ENCODE measurements at places on chromosomes 1 and 21.

GRCh38 chr1:1318131-1318652 is 6.3 kb downstream of the INTS11 start:
- DNase-seq: peak; percentile 80

DNA sequence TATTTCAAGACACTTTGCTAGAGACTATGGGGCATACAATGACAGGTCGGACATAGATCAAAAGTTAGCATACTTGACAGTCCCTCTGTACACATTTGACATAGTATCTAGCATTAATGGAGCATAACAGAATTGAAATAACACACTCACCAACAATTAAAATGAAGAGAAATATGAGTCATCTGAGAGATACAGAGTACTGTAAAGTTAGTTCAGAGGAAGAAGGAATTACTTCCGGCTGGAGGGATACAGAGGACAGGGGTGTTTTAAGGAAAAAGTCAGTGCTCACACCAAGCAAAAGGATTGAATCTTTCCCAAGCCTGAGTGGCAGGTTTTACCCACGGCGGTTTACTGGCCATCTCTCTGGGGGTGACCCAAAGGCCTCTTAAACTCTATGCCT is 2.4 kb downstream of the ZMYND12 start:
- DNase-seq: no peak

DNA sequence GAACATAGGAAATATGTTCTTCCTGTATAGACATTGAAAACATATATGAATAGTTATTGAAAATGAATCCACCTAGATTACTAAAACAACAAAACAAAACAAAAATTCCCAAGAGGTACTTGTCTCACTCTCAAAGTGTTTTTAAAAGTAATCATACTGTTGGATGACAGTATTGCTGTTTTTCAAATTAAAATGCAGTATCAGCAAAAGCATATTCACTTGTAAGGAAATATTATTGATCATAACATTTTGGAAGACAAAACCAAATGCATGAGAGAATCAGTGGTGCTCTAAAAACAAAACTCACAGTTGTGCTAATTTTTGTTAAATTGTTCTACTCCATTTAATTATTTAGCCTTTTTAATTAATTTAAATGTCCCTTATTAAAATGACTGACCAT is 131.0 kb downstream of the COL11A1 start:
- no peak for DNase-seq

DNA sequence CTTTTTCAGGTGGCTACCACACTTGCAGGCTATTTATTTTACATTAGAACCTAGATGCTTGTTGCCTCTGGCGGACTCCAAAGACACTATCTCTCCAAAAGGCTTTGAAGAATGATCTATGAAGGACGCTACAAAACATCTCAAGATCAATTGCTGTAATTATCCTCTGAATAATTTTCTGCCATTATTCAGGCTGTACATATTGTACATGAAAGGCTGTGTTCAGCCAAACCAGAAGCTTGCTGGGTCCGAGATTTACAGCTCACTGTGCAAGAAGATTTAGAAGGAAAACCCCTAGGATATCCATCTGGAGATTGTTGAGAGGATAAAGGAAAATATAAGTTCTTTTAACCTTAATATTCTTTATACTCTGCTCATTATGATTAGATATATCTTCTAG is 523.6 kb upstream of the PLXNA2 start:
- no peak for DNase-seq

DNA sequence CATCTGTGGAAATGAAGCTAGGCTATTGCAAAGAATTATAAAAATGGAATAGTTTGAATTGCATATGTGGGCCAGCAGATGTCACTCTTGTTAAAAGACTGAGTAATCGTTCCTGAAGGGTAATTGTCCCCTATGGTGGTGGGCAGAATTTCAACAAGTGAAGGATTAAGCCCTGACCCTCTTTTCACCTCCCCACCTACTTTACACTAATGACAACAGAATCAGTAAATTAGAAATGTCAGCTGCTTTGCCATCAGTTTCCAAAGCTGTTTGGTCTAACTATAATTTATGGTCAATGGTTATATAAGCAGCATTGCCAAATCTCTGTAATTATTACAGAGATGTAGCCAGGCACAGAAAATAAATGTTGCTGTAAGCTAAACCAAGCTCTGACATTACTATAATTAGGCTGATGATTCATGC is 898.6 kb downstream of the AMY1C start:
- DNase-seq: peak; percentile 4

DNA sequence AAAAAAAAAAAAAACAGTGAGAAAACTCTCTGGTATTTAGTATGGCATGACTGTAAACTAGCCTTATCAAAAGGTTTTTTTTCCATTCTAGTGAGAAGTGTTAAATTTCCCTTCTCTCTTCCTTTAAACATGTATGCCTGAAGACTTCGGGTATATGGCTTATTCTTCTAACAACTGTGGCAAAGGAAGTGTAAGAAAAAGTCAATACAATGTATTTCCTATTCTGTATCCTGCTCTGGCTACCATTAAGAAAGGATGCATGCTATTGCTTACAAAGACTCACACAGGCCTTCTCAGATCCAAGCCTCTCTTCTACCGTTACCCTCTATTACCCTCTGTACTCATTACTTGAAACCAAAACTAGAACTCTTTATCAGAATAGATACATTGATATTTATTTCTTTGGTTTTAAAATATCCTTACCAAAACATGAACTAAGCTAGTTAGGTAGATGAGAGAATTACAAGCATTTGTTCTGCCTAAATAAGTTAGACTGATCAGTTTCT is 8.4 kb downstream of the CEPT1 start:
- no peak for DNase-seq

- no peak for DNase-seq
Observed at GRCh38 chr1:89489047-89489729, 35.4 kb upstream of the LRRC8B start.

DNA sequence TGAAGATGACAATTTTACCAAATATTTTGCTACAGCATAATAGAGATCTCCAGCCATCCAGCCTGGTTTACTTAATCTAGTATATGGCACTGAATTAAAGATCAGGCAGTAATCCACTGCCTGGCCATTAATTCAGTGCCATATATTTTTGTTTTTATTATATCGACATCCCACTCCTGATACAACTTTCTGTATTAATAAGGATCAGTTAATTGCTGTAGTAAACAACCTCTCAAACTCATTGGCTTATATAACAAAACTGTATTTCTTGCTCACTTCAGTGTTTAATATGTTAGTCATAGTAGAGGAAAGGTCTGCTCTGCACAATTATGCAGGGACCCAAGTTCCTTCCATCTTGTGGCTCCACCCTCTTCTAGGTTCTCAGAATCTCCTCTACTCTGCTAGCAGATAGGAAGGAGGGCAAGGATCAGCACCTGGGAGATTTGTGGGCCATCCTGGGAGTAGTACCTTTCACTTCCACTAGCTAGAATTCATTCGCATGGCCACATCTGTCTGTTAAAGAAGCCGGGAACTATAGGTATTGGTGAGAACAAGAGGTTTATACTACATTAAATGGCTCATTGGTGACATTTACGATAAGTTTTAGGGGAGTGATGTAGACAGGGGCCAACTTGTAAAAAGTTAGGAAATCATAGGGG is 3.6 kb upstream of the ZDHHC18 start:
- DNase-seq: no peak

- no peak for DNase-seq
Observed at GRCh38 chr21:40730426-40730800, 116.5 kb downstream of the DSCAM start.

GRCh38 chr1:21579791-21580190 is 70.6 kb downstream of the ALPL start:
- DNase-seq: peak; percentile 65

DNA sequence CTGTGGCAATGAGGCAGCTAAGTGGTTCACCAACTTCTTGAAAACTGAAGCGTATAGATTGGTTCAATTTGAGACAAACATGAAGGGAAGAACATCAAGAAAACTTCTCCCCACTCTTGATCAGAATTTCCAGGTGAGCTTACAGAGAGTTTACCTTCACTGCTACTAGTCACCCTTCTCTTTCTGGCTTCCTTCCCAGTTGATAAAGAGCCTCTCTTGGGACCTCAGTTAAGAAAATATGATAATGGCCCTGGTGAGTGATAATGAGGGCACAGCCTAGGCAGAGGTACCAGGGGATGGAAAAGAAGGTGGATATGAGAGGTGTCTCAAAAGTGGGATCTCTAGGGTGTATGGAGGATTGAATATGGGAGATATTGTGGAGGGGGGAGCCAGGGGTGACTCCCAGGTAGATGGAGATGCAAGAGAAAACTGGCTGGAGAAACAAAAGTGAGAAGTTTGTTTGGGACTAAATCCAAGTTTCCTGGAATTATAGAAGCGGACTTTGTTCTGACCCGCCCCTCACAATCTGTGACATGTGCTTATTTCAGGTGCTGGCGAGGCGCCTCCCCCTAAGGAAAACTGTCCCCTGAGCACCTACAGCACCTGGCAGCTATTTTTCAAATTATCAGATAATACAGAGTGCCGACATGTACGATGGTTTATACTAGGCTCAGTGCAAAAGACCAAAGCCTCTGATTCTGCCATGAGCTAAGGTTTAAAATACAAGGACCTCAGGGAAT is 13.7 kb downstream of the MTARC2 start:
- DNase-seq: no peak

DNA sequence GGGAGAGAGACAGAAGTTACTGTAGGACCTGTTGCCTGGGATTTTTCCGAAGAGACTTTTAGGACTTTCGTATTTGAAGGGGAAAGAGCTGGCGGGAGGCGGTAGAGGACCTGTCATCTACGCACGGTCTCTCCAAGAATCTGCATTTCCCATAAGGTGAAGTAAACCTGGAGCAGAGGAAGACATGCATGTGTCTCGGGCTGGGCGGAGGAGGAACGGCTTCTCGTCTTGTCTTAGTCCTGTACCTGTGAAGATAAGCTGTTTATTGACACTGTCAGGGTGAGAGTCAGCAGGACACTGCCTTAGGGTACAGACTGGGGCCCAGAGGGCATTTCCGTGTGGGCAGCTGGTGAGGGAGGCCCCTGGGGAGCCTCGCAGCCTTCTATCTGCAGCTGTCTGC is 123.4 kb upstream of the COL6A1 start:
- no peak for DNase-seq

GRCh38 chr1:38006008-38006828 is 904 bp upstream of the FHL3 start:
- DNase-seq: no peak

- no peak for DNase-seq
Observed at GRCh38 chr1:58158506-58159433, 387.8 kb downstream of the OMA1 start.

- DNase-seq: no peak
Observed at GRCh38 chr1:24619376-24619775, 23.7 kb upstream of the SRRM1 start.

- DNase-seq: no peak
Observed at GRCh38 chr21:15183813-15184257, 119.0 kb upstream of the NRIP1 start.
